Stimulated activated CD4-positive, alpha-beta T cell treated with anti-CD3 and anti-CD28 coated beads, Interleukin-4, amount 100 ng/mL, for 1 hour (primary cell): ENCODE measurements at places on chromosomes 5 and 9.

DNA sequence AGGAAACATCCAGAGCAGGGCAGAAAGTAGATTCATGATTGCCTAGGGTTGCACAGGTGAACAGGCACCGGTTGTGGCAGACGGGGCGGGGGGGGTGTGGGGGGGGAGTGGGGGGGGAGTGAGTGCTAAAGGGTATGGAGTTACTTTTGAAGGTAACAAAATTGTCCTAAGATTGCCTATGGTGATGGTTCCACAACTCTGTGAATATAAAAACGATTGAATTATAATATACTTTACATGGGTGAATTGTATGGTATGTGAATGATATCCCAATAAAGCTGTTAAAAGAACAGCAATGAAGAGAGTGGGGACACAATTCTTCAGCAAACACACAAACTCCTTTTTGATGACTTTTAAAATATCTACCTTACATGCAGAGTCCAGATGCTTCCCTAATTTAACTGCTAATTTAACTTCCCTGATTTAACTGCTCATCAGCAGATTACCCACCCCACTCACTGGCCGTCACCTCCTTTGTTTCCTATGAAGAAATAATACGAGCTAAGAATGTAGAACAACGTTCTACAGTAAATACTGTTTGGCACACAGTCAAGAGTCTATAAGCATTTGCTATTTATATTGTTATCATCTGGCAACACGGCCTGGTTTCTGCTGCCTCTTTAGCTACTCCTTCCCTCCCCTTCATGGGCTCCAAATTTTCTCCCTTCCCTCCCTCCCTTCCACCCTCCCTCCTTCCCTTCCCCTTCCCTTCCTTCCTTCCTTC, 83.5 kb downstream of the PTCH1 start:
- no peak for DNase-seq

- peak; percentile 25 for DNase-seq
These were observed 8.4 kb downstream of the PTCH1 start for GRCh38 chr9:95508242-95508967.

GRCh38 chr9:120723565-120723964, 9.3 kb upstream of the MEGF9 start:
- no peak for DNase-seq

- no peak for DNase-seq
These were observed 5.1 kb upstream of the NFIB start for GRCh38 chr9:14318934-14319580.

- no peak for DNase-seq
These were observed 382.4 kb downstream of the TMEM38B start for GRCh38 chr9:106076711-106077110.

- no peak for DNase-seq
These were observed 15.7 kb downstream of the RGS3 start for GRCh38 chr9:113479174-113479621.

DNA sequence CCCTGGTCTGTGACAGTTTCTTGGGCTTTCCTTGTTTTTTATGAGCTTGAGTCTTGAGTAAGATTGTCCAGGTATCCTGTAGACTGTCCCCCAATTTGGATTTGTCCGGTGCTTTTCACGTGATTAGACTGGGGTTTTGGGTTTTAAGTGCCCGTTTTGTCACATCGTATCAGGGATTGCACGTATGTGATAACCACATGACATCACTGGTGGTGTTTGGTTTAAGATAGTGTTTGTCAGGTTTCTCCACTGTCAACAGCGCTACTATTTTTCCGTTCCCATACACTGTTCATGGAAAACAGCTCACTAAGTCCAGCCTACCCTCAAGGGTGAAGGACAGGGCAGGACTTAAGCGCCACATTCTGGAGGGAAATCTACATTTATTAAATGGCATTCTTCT, 39.7 kb downstream of the LMNB1 start:
- no peak for DNase-seq

DNA sequence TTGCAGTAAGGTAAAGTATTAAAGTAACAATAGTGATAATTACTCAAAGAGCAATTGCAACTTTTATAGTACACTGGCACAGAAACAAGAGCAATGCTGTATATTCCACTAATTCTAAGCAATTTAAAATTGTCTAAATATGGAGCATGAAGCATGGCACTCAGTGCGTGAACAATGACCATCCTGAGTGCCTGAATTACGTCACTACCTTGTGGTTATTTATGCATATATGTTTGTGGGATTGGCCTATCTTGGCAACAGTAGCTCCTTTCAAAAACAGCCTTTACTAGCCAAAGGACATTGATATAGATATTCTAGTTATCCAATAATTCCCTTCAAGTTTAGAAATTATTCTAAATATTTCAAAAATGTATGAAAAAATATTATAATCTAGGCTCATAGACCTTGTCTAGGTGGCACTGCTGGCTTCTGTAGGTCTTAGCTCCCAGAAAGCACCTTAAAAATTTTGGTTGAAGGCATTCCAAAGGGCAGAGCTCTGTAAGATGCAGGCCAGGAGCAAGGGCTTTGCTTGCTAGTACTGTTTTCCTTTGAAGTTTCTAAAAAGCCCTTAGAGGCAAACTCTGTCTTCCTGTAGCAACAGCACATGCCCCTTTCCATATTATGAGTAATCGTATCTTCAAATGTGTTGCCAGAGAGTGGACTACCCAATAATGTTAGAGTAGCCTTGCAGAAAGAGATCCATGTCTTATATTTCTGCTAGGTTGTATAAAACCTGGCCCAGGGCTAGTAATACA, 719.3 kb downstream of the NR2F1-AS1 start:
- DNase-seq: no peak

- DNase-seq: no peak
These were observed 10.6 kb upstream of the NDUFS4 start for GRCh38 chr5:53549792-53550191.

- no peak for DNase-seq
These were observed 78.7 kb downstream of the SLC25A46 start for GRCh38 chr5:110817459-110817858.

GRCh38 chr9:14421291-14421690, 107.3 kb upstream of the NFIB start:
- DNase-seq: no peak

GRCh38 chr5:158414780-158415179, 555.8 kb upstream of the CLINT1 start:
- DNase-seq: no peak

DNA sequence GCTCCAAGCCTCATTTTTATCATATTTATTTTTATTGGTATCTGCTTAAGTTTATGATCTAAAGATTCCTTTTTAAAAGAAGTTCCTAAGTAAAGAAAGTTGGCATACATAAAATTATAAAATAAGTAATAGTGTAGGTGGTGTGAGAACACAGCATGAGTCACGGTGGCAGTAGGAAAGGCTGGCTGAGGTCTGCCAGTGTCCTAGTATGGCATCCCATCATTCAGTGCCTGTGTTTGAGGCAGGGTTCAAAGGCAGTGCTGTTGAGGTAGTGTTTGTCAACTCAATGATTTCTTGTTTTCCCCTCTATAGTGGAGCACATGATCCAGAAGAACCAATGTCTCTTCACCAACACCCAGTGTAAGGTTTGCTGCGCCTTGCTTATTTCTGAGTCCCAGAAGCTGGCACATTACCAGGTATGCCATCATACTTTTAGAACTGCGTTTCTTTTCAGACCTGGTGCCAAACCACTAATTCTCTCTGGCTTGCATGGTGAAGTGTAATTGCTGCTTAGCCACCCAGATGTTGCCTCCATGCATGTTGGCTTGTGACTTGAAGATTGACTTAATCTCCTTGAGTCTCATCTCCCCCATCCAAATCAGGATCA, 18.4 kb downstream of the ZNF346 start:
- DNase-seq: no peak
